ENCODE measurements at places on chromosomes 5 and 9.
A peak's percentile ranks its signal among the peaks of the same experiment; 100 is the strongest.

DNA sequence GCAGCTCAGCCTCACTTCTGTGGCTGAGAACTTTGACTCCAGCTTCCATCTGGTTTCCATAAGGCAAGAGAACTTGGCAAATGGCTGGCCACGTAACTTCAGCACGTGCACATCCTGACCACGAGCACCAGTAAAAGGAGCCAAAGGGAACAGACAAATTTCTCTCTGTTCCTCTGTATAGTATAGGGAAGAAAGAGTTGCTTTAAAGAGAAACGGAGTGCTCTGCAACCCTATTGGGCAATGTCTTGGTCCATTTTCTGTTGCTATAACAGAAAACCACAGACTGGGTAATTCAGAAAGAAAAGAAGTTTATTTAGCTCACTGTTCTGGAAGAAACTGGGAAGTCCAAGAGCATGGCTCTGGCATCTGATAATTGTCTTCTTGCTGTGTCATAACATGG is 558.7 kb downstream of the ACTL7B start:
- H3K27ac ChIP-seq, result no peak overlapping the region
- H3K27me3 ChIP-seq, result no peaks in the 10 kb centered on the region
- H3K4me1 ChIP-seq, result no peaks in the 10 kb centered on the region
- no peak overlapping the region for H3K4me3 ChIP-seq
- DNase-seq, result no peak

- no peak overlapping the region for H3K27ac ChIP-seq
- H3K27me3 ChIP-seq, result no peaks in the 10 kb centered on the region
- peaks cover 23% of the 10 kb centered on the region for H3K4me1 ChIP-seq
- no peak overlapping the region for H3K4me3 ChIP-seq
Measured at GRCh38 chr5:131792896-131793295, 3.9 kb downstream of the FNIP1 start.

- no peak overlapping the region for H3K4me3 ChIP-seq
- no peaks in the 10 kb centered on the region for H3K36me3 ChIP-seq
- no peaks in the 10 kb centered on the region for H3K27me3 ChIP-seq
- H3K4me1 ChIP-seq, result peaks cover 40% of the 10 kb centered on the region
Measured at GRCh38 chr5:142749321-142749720, 20.9 kb upstream of the ARHGAP26 start.

DNA sequence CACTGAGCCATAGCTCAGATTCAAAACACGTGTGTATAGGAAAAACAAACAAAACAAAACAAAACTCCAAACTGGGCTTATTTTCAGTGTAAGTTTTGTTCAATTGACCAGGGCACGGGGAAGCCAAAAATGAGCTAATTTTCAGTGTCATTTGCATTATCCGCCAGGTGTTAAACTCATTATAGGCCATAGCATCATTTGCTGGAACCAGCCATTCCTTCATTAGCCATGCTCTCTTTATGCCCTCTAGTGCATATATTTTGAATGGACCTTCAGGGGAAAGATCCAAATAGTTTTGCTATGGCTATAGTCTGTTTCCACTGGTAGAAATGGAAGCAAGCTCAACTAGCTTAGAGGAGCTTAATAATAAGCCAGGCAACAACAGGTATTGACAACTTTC is 1205.2 kb upstream of the DMAC1 start:
- H3K4me3 ChIP-seq, result no peak overlapping the region
- H3K27me3 ChIP-seq, result no peaks in the 10 kb centered on the region
- H3K27ac ChIP-seq, result no peak overlapping the region
- no peaks in the 10 kb centered on the region for H3K4me1 ChIP-seq

GRCh38 chr9:133994353-133995011 is 2.4 kb upstream of the VAV2 start:
- peaks cover 23% of the 10 kb centered on the region for H3K4me1 ChIP-seq
- H3K36me3 ChIP-seq, result no peaks in the 10 kb centered on the region
- H3K4me3 ChIP-seq, result no peak overlapping the region
- peak; percentile 88 for DNase-seq
- no peak overlapping the region for H3K27ac ChIP-seq
- no peaks in the 10 kb centered on the region for H3K27me3 ChIP-seq

DNA sequence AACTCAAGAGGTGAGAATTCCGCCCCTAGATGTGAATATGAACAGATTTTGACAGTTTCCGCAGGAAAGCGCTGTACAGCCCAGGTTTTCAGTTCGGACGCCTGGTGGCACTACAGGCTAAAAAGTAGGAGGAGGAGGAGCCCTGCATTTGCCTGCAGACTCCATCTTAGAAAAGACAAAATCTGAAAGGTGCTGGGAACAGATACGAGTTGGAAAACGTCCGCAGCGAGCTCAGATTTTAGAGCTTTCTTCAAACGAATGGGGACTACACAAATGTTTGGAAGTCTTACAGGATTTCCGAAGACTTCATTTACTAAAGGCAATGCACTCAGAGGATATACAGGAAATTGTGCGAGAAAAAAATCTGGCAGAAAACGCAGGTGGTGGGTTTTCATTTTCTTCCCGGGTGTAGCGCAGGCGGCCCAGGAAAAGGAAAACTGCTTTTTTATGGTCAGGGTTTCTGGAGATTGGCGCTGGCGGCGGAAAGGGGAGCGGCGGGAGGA is 9.9 kb upstream of the PCDHB2 start:
- H3K4me3 ChIP-seq, result peak overlapping the region; percentile 54
- no peaks in the 10 kb centered on the region for H3K27me3 ChIP-seq
- H3K4me1 ChIP-seq, result no peaks in the 10 kb centered on the region
- no peaks in the 10 kb centered on the region for H3K36me3 ChIP-seq
- no peak overlapping the region for H3K27ac ChIP-seq

DNA sequence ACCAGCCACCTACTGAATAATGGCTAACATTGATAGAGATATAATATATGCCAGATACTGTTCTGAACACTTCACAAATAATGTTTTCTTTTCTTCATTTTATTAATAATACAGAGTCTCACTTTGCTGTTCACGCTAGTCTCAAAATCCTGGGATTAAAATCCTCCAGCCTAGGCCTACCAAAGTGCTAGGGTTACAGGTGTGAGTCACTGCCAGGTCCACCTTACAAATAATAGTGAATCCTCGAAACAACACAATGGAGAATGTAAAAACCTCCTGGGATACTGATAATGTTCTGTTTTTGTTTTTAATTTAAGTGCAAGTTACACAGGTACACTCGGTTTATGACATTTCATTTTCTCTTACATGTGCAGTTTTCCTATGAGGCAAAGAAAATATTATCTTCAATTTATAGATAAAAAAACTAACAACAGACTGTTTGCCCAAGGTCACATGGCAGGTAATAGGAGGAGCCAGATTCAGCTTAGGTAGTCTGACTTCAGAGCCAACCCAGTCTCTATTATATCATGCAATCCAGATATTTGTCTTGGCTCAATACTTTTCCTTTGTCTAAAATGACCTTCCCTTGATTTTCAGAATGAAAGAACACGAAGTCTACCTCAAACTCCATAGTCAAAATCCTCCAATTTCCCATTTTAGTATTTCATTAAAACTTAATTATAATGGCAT is 7.8 kb downstream of the ZFR start:
- H3K27ac ChIP-seq, result no peak overlapping the region
- peaks cover 8% of the 10 kb centered on the region for H3K4me1 ChIP-seq
- no peaks in the 10 kb centered on the region for H3K27me3 ChIP-seq
- no peak overlapping the region for H3K4me3 ChIP-seq

- no peaks in the 10 kb centered on the region for H3K27me3 ChIP-seq
- H3K27ac ChIP-seq, result no peak overlapping the region
- no peak overlapping the region for H3K4me3 ChIP-seq
- DNase-seq, result no peak
- no peaks in the 10 kb centered on the region for H3K36me3 ChIP-seq
Measured at GRCh38 chr5:112931473-112931872, 9.4 kb upstream of the REEP5 start.

DNA sequence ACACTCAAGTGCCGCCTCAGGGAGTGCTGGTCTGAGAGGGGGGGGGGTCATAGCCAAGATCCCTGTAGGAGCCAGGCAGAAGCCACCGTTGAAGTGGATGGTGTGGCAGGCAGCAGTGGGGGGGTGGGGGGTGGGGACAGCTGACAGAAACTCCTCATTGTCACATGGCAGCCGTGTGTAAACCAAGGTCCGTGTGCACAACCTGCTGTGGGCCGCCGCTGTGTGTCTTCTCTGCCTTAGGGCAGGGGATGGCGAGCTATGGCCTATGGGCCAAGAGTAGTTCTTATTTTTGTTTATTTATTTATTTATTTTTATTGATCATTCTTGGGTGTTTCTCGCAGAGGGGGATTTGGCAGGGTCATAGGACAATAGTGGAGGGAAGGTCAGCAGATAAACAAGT is 13.4 kb downstream of the SQSTM1 start:
- no peaks in the 10 kb centered on the region for H3K27me3 ChIP-seq
- peaks cover 2% of the 10 kb centered on the region for H3K4me1 ChIP-seq
- H3K4me3 ChIP-seq, result no peak overlapping the region
- DNase-seq, result no peak

GRCh38 chr5:39223565-39224156 is 4.3 kb upstream of the FYB1 start:
- no peaks in the 10 kb centered on the region for H3K4me1 ChIP-seq
- DNase-seq, result no peak
- H3K27ac ChIP-seq, result no peak overlapping the region
- H3K27me3 ChIP-seq, result no peaks in the 10 kb centered on the region
- no peak overlapping the region for H3K4me3 ChIP-seq

DNA sequence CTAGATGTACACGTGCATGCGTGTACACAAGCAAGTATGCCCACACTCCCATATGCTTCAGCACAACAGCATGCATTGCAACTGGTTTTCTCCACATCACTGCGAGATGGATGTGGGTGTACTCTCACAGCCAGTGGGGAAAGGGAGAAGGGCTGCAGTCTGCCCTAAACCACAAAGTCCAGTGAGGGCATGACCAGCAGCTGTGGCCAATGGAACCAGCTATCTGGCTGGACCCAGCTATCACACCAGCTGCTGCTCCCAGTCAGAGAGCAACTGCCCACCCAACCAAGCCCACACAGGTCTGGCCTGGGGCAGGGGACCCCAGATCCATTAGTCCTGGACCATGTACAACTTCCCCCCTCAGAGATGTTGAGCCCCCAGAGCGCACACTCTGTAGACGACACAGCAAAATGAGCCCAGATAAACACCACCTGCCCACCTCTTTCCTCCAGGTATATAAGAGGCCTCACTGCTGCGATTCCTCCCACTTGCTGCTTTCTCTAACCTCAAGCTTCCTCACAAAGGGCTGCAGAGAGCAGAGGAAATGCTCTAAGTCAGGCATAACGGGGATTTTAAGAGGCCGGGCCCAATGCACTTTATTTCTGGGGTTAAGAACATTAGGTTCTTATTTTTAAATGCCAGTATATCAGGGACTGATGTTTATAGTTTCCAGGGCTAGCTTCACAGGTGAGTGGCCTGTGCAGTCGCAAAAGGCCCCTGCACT is 39.0 kb downstream of the SHB start:
- no peak overlapping the region for H3K4me3 ChIP-seq
- peaks cover 19% of the 10 kb centered on the region for H3K4me1 ChIP-seq
- no peak for DNase-seq

GRCh38 chr9:70420441-70421271 is 6.2 kb upstream of the KLF9 start:
- H3K27me3 ChIP-seq, result no peaks in the 10 kb centered on the region
- H3K27ac ChIP-seq, result peak overlapping the region; percentile 100
- peak; percentile 88 for DNase-seq
- peak overlapping the region; percentile 65 for H3K4me3 ChIP-seq

GRCh38 chr9:76817489-76817888 is 53.3 kb downstream of the PCA3 start:
- no peaks in the 10 kb centered on the region for H3K27me3 ChIP-seq
- H3K4me1 ChIP-seq, result peaks cover 3% of the 10 kb centered on the region
- H3K36me3 ChIP-seq, result peaks cover 15% of the 10 kb centered on the region
- no peak overlapping the region for H3K4me3 ChIP-seq

- DNase-seq, result no peak
- no peaks in the 10 kb centered on the region for H3K4me1 ChIP-seq
- H3K4me3 ChIP-seq, result no peak overlapping the region
- no peaks in the 10 kb centered on the region for H3K27me3 ChIP-seq
- H3K27ac ChIP-seq, result no peak overlapping the region
- H3K36me3 ChIP-seq, result no peaks in the 10 kb centered on the region
Measured at GRCh38 chr9:86764671-86765343, 182.5 kb downstream of the GAS1 start.

- H3K4me3 ChIP-seq, result no peak overlapping the region
- H3K4me1 ChIP-seq, result no peaks in the 10 kb centered on the region
- H3K36me3 ChIP-seq, result peaks cover 36% of the 10 kb centered on the region
- no peak overlapping the region for H3K27ac ChIP-seq
Measured at GRCh38 chr9:128374221-128374675, 3.1 kb downstream of the URM1 start.

GRCh38 chr9:130668659-130669058 is 4.3 kb downstream of the PRDM12 start:
- no peak overlapping the region for H3K27ac ChIP-seq
- H3K27me3 ChIP-seq, result peaks cover 13% of the 10 kb centered on the region
- peaks cover 19% of the 10 kb centered on the region for H3K4me1 ChIP-seq
- DNase-seq, result no peak

DNA sequence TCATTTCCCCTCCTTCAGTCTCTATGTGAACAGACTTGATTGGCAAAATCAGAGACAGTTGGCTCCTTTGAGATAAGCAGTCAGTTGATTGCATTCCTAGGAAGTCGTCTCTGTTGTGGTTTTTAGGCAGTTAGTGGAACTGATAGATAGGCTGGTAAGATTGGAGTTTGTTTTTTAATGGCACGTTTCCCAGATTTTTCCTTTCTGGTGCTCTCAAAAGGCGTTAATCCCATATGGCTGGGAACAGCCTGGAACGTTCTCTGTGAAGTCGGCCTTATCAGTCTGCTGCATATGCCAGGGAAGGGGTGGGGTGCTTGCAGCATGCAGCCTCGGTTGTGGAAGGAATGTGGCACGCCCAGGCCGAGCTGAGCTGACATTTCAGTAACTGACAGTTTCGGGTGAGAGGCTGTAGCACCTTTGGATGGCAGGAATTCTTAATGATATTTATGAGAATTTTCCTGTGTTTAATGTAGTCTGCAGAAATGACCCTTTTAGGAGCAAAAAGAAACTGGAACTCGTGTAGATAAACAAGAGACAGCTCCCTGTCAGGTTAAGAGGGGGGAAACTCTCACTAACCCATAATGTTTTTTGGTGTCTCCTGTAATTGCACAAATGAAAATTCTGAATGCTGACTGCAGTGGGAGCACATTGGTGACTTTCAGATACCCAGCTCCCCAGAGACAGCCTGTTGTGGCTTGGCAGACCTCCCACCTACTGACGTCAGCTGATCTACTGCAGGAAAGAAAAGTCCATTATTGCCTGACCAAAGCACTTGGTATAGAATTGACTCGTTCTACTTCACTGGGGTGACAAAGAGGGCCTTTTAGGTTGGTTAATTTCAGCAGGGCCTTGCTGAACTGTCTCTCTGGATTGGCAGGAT is 6.3 kb downstream of the SPTAN1 start:
- DNase-seq, result peak; percentile 52
- H3K27me3 ChIP-seq, result no peaks in the 10 kb centered on the region
- peak overlapping the region; percentile 34 for H3K4me3 ChIP-seq
- H3K36me3 ChIP-seq, result peaks cover 4% of the 10 kb centered on the region
- peaks cover 13% of the 10 kb centered on the region for H3K4me1 ChIP-seq

- H3K4me3 ChIP-seq, result no peak overlapping the region
- no peak for DNase-seq
- H3K36me3 ChIP-seq, result no peaks in the 10 kb centered on the region
- no peaks in the 10 kb centered on the region for H3K4me1 ChIP-seq
- no peaks in the 10 kb centered on the region for H3K27me3 ChIP-seq
Measured at GRCh38 chr5:180472269-180472668, 21.9 kb upstream of the CNOT6 start.

Measured in ascending aorta (tissue), 2 donors.